ENCODE measurements at places on chromosomes 5 and 9.

GRCh38 chr9:76676857-76677256 is 87.4 kb upstream of the PCA3 start:
- no peak for DNase-seq

- no peak for DNase-seq
Measured at GRCh38 chr9:133347515-133347984, 381 bp downstream of the MED22 start.

DNA sequence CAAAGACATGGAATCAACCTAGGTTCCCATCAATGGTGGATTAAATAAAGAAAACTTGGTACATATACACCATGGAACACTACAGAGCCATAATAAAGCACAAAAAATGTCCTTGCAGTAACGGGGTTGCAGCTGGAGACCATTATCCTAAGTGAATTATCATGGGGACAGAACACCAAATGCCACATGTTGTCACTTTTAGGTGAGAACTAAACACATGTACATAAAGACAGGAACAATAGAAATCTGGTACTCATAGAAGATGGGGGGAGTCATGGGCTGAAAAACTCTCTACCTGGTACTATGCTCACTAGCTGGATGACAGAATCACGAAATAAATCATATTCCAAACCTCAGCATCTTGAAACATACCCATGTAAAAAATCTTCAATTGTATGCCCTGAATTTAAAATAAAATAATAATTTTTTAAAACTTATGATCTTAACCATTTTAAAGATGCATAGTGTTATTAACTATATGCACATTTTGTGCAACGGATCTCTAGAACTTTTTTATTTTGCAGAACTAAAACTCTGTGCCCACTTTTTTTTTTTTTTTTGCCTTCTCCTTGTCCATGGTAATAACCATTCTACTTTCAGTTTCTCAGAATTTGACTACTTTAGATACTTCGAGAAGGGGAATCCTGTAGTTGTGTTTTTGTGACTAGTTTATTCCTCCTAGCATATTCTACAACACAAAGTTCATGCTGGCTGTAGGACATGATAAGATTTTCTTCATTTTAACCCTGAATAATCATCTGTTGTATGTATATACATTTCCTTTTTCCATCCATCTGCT is 1081.6 kb upstream of the ACO1 start:
- DNase-seq: no peak

GRCh38 chr5:54317511-54318260 is 7.3 kb upstream of the ARL15 start:
- no peak for DNase-seq

GRCh38 chr5:43221502-43221901 is 29.5 kb downstream of the NIM1K start:
- no peak for DNase-seq

- no peak for DNase-seq
Measured at GRCh38 chr9:137745541-137745991, 126.8 kb downstream of the EHMT1 start.

DNA sequence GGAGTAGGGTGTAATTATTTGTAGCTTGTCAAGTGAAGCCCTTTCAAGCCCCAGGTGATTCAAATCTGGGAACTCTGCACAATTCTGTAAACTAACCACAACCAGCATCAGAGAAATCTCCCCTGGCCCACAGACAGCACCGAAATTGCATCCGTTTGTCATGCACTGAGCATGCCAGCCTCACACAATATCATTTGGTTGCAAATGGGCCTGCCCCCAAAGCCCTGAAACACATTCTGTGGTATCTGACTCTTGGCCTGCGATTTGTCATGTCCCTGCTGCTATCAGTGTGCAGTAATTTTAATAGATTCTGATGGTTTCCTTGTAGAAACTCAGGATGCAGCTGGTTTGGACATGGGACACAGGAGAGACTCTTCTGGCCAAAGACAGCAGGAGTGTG is 35.3 kb downstream of the SNX24 start:
- DNase-seq: no peak

DNA sequence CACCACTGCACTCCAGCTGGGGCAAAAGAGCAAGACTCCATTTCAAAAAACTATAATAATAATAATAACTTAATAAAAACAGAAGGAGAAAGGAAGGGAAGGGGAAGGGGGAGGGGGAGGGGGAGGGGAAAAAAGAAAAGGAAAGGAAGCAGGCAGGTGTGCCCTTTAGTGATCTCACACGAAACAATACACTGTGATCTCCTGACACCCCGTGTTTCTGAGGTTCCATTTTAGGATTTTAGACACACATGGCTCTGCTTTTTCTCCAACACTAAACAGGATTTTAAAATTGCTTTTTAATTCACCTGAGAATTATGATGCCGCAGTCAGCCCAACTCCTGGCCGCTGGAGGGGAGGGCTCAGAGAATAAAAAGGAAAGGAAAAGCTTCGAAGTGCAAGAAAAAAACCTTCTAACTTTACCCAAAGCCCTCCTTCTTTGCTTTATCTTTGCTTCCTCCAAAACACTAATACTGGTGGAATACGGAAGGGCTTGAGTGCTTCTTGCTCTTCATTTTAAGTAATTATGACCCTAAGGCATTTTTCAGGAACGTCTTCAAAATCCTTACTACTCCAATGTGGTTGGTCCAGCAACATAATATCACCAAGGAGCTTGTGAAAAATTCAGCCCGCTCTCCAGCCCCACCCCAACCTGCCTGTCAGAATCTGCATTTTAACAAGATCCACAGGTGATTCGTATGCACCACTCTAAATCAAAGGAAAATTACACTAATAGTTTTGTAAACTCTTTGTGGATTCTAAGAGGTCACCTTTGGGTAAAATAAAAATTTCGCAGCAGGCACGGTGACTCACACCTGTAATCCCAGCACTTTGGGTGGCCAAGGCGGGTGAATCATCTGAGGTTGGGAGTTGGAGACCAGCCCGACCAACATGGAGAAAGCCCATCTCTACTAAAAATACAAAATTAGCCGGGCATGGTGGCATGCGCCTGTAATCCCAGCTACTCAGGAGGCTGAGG is 66.0 kb downstream of the MYO10 start:
- DNase-seq: no peak

GRCh38 chr9:131481441-131482342 is 21.0 kb upstream of the POMT1 start:
- no peak for DNase-seq

DNA sequence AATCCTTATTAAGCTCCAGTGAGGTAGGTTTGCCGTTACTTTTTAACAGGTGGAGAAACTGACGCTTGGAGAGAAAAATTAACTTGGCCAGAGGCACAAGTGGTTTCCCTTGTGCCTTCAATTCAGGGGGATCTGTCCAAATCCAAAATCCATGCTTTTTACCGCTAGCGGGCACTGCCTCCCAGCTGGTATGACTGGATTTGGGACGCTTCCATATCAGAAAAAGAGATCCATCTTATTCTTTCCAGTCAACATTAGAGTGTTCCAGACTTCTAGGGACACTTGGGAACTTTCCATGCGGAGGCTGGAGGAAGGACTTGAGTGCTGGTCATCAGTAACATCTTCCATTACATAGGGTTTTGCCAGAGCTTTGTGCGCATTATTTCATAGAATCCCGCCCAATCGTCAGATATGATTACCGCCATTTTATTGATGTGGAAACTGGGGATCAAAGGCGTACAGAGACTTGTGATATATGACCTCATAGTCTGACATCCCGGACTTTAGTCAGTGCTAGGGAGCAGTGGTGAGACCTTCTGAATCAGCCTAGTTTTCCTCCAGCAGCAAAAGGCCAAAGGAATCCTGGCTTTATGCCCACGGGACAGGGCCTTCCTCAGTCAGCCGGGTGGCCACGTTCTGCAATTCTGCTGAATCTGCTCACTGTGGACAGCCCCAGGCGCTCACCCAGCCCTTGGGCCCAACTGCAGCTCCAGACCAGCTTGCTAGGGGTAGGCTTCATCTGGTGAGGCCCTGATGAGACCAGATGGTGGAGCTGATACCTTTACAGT is 1.1 kb upstream of the GNPDA1 start:
- DNase-seq: no peak

DNA sequence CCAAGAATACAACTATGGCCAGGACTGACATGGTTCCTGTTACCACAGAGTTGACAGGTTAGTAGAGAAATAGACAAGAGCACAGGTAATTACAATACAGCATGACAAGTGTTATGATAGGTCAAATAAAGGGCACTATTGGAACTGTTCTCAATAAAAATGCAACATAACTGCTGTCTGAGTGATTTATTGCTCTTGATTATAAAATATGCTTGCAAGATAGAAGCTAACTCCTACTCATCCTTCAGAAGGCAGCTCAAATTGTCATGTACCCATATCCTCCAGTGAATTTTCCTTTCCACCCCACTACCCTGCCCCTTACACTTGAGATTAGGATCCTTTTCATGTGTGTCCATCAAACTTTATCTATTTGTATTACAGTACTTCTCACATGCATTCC is 35.1 kb upstream of the ATG10 start:
- no peak for DNase-seq

- no peak for DNase-seq
Measured at GRCh38 chr5:9919306-9920030, 289.3 kb upstream of the TAS2R1 start.

DNA sequence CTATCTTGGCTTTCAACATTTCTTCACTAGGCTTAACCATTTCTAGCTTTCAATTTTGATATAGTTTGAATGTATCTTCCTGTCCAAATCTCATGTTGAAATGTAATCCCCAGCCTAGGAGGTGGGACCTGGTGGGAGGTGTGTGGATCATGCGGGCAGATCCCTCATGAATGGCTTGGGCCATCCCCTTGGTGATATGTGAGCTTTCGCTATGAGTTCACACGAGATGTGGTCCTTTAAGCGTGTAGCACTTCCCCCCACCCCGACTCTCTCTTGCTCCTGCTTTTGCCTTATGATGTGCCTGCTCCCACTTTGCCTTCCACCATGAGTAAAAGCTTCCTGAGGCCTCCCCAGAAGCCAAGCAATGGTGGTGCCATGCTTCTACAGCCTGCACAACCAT is 40.6 kb downstream of the PHAX start:
- DNase-seq: no peak

DNA sequence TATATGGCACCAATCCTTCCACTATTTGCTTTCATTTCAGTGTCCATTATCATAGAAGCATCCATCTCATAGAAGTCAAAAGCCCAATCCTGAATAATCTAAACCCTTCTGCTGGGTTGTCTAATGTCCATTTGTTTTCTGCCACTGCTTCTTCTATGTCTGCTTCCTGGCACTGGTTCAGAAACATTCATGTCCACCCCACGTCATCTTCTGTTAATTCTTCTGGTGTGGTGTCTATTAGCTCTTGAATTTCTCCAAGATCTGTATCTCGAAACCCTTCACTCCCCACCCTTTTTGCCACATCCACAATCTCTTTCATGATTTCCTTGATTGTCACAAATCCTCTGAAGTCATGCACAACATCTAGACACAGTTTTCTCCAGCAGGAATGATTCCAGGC is 23.2 kb upstream of the GOLGA1 start:
- no peak for DNase-seq

DNA sequence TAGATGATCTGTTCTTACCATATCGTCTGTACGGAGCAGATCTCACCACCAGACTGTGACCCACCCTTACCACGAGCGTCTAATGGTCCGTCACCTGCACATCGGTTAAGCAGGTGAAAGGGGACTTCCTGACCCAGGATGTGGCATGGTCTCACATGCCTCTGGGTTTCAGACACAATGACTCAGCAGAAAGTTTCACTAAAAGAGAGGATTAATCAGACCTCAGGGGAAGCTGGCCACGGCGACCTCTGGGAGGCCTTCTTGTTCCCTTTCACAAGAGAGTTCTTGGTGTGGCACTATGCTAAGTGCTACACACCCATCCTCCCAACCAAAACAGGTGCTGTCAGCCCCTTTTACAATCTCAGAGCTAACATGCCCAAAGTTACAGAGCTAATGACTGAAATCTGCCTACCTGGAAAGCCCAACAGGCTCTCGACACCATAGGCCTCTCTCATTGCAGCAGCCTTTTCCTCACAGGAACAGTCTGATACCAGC is 41.6 kb downstream of the ADAMTS12 start:
- peak; percentile 0 for DNase-seq

DNA sequence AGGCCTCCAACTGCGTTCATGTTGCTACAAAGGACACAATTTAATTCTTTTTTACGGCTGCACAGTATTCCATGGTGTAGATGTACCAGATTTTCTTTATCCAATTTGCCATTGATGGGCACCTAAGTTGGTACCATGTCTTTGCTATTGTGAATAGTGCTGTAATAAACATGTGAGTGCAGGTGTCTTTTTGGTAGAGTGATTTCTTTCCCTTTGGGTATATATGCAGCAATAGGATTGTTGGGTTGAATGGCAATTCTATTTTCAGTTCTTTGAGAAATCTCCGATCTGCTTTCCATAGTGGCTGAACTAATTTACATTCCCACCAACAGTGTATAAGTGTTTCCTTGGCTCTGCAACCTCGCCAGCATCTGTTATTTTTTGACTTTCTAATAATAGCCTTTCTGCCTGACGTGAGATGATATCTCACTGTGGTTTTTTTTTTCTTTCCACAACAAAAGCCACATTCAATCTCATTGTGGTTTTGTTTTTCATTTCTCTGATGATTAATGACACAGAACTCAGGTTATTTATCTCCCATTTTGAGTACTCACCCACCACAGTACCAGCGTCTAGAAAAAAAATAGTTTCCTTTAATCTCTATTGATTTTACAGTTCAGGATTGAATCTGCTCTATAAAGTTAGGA is 21.9 kb downstream of the ARRDC3 start:
- no peak for DNase-seq

DNA sequence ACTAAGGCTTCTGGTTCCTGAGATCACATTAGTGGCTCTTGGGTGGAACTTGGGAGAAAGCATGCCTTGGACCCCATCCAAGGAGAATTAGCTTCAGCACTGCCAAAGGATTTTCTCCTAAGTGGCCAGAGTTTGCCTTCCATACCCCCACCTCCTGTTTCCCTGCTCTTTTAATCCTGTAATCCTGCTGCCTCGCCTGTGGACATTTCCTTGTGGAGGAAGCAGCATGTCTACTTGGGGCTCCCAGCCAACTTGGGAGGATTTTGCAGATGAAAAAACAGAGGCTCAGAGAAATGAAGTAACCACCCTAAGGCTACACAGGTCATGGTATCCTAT is 1.6 kb downstream of the ARSI start:
- no peak for DNase-seq

GRCh38 chr5:28743025-28743715 is 1704.8 kb upstream of the CDH9 start:
- DNase-seq: no peak

DNA sequence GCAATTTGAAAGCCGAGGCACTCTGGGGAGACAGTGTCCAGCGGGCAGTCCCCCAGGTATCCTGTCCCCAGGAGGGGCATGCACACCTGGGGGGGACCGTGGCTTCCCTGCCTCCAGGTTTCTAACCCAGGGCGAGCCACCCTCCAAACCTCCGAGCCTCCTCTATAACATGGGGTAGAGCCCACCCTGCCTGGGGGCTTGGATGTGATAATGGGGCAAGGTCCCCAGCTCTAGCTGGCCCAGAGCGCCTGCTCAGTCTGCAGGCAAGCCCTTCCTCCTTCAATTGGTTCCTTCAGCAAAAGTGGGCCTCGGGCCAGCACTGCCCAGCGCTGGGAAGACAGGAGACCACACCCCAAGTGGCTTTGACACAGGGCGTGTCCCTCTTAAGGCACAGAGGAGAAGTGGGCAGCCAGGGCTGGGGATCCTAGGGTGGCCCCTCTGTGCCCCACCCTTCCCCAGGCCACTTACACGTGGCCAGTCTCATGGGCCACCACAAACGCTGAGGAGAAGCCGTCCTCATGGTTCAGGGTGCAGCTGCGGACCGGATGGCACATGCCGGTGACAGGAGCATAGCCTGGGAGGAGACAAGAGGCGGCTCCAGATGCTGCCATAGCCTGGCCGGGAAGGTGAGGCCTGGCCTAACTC is 94.3 kb downstream of the ZNF354C start:
- no peak for DNase-seq
